ENCODE measurements at places on chromosomes 7 and 10.

- no peak for DNase-seq
Measured at GRCh38 chr7:104005197-104005596, 15.7 kb upstream of the RELN start.

GRCh38 chr10:86506499-86506898 lies 15.1 kb downstream of the WAPL start:
- no peak for DNase-seq

GRCh38 chr7:20440472-20441105 lies 109.9 kb downstream of the ITGB8 start:
- no peak for DNase-seq

DNA sequence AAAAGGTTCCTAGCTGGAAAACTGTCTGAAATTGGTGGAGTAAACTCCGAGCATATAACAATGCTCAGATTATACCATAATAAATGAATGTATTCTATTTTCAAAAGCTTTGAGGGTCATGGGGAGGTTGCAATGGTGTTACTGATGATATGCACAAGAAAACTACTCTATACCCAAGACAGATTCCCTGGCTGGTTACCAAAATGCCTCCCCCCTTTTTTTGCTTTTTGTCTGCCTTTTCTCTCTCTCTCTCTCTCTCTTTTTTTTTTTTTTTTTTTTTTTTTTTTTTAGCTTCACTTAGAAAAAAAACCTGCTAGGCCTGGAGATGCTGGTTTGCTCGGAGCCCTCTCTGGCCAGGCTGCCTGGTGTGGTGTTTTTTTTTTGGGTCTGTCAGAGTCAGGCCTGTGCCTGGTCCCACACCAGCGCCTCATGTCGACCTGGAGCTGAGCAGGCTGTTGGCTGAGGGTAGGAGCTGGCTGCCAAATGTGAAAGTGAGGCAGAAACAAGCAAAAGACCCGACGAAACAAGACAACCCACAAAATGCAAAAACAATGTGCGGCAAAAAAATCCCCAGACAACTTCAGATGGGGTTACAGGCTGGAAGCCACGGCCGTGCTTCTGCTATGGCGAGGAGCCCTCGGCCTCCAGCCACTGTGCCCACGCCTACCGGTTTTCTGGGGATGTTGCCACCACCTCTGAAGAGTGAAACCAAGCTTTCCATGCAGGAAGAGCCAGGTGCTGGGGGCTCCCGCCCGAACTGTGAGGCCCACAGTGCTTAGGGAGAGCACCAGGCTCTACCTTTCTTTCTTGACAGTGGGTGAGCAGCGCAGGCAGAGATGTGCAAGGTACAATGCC lies 59.9 kb upstream of the EFCAB10 start:
- no peak for DNase-seq

DNA sequence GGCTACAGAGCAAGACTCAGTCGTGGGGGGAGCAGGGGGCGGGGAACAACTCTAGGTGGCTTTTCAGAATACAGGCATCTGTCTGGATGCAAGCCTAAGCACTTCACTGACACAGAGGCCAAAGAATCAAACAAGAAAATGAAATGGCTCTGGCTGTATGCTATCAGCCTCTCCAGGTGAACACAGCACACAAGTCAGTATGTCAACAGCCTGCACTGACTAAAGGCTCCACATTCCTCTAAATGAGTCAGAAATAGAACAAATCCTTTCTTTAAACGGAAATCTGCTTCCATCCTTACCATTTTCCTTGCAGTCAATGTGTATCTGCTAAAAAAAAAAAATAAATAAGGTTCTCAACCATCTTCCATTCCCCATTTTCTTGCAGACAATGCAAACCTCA lies 88.3 kb downstream of the ARMH3 start:
- DNase-seq = no peak

GRCh38 chr10:3090914-3091787 lies 23.8 kb downstream of the PFKP start:
- DNase-seq = peak; percentile 47

GRCh38 chr7:33973231-33974015 lies 68.1 kb downstream of the BMPER start:
- no peak for DNase-seq

DNA sequence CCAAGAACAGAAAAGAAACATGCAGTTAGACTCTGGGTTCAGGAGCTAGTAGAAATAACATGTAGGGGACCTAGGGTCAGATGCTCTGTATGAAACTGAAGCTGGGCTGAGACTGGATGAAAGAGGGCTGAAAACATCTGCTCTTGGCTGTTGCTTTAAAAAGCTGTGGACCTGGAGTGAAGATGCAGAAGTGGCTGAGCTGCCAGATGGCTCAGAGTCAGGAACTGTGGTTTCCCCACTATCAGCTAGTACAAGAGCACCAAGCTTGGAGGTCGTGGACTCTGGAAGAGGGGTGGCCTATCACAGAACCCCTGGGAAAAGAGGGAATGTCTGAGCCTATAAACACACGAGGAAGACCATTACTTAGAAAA lies 5.9 kb downstream of the ADK start:
- no peak for DNase-seq

GRCh38 chr10:22420787-22421517 lies 75.7 kb downstream of the SPAG6 start:
- DNase-seq = no peak

DNA sequence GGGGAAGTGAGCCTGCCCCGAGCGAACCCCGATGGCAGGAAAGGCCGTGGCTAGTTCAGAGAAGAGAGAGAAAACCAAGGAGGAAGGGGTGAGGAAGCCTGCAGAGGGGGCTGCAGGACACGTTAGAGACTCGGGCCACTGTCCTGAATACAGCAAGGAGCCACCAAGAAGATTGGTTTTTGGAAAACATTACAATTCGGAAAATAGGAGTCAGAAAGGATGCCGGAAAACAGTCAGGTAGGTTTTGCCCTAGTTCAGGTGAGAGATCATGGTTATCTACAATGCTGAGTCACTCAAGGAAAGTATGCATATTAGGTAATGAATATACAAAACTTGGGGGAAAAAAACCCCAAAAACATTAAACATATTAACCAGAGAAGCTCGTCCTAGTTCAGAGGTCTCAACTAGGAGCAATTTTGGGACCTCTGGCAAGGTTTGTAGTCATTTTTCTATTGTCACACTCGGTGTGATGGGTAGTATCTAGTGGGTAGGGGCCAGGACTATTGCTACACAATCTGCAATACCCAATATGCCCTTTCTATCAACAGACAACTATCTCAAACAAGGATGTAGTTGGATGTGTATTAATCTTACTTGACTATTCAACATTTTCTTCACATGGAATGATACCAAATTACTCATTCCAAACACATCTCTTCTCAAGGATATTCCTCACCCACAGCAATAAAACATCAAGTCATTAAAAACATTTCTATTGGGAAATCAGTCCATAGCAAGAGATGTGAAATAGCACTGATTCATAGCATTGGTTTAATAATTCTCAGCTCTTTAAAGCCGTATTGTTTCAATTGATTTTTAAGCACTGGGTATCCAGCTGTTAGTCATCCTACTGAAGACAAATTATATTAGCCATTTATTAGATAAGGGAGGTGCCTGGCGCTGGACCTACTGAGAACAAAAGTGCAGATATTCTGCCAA lies 74.4 kb upstream of the RSU1 start:
- peak; percentile 64 for DNase-seq

DNA sequence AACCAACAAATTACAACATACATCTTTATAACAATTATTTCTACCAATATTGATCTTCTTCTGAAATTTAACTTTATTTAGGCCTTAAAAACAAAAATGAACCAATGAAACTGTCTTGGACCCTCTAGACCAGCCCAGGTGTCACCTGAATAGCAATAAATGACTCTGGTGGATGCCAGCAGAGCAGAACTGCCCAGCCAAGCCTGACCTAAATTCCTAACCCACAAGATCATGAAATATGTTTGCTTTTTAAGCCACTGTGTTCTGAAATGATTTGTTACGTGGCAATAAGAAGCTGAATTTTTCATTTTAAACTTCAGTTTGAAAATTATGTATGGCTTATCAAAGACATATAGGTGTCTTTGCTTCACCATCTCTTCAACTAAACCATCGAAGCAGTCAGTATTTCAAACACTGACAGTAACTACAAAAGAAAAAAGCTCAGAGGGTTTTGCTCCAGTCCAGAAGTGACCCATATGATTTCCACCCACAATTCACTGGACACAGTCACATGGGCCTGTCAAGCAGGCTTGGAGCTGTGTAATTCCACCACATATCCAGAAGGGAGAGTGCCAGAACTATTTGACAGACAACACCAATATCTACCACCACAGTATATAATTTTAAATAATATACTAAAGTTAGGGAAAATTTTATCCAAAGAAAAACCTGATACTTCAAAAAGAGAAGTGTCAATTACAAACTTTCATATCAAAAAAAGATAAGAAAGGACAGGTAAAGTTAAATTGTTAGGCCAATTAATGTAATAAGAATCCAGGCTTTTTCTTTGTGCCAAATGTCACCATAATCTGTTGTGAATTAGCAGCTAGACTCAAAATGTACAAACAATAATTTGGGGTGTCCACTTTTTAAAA lies 94.5 kb downstream of the KMT2C start:
- DNase-seq = no peak

GRCh38 chr7:121450631-121451198 lies 54.6 kb upstream of the FAM3C start:
- no peak for DNase-seq

DNA sequence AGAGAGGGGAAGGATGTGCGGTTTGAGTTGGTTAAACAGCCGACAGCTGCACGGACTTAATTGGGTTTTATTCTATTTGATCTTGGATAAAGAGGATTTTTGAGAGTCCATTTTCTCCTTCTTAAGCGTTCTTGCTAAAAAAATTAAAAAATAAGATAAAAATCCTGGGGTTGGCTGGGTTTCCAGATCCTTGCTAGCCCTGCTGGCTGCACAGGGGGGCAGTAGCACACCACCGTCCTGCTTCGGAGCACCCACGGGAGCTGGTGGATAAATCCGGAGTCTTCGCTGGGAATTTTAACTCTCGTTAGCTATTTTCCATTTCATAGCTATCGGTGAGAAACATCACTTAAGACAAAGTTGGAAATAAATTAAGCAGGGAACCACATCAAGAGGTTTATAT lies 792.0 kb downstream of the TYW1 start:
- no peak for DNase-seq

GRCh38 chr10:62805231-62806099 lies 945 bp downstream of the ADO start:
- no peak for DNase-seq

DNA sequence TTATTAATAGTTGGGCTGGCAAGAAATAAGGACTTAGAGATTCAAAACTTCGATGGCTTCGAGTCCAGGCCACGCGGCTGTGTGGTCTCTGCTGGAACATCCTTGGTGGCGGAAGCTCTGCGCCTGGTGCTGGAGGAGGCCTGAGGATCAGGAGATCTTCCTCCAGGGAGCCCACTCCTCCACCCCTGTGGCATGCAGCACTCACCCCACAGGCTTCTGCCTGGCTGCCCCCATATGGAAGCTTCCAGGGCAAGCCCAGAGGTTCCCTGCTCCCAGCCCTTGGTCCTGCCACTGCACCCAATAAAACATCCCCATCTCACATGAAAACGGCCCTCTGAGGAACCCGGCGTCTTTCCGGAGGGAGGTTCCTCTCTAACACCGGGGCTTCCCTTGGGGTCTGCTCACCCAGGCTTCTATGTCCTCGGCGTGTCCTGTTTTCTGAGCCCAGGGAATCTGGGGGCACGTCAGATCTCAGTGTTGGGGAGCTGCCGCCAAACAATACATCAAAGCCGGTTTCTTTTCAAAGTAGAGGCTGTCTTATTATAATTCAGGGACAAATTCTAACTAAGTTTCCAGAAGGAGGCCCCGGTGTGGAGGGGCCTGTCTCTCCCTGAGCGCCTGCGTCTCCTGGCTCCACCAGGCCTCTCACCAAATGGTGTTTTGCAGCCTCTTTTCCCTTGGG lies 32.4 kb downstream of the CALML3 start:
- peak; percentile 18 for DNase-seq

DNA sequence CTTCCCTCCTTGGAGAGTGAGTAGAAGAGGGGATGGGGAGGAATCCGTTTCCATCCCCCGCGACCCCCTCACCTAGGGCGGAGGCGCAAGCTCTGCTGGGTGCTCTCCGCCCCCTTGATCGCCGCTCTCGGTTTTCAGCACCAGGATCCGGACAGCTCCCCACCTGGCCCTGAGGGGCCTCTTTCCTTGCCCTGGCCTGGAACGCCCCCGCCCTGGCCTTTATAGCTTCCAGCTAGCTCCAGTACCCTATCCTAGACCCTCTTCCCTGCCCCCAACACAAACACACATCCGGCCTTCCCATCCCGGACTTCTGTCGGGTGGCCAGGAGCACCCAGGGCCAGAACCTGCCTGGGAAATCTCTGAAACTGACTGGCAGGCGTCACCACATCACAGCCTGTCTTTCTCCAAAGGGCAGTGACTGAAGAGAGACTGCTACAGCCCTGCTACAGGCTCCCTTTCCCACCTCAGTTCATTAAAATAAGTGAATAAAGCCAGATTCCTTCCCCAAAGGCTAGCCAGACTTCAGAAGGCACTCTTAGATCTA lies 72.3 kb upstream of the LEP start:
- DNase-seq = peak; percentile 38

DNA sequence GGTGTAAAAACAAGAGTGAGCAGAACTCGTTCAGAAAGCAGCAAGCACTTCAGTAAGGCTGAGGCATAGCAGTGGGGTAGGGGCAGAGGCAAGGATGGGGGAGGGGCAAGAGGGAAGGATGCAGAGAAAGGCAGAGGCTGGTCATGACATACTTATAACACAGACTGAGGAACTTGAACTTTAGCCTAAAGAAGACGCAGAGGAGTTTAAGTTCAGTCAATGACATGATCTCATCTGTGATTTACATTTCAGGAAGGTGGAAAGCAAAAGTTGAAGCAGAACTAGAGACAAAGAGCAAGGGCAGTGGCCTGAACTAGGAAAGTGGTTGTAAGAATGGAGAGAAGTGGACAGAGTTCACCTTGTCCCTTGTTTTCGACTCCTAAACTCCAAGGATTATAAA lies 15.8 kb downstream of the MACC1 start:
- no peak for DNase-seq

DNA sequence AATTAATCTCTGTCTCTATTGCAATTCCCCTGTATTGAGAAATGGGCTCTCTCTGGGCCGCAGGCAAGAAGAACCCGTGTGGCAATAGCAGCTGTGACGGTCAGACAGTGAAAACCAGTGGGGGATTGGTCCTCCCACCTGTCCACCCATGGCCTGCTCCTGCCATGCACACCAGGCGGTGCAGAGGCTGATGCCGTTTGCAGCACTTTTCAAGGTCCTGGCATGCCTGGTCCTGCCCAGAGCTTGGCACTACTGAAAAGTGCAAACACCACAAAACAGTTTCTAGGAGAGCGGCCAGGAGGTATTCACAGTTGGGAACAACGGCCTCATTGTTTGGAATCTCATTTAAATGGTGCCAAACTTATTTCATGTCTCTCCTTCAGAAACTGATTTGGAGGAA lies 41.5 kb downstream of the PSPH start:
- DNase-seq = no peak

GRCh38 chr7:897771-898376 lies 21.5 kb downstream of the GET4 start:
- DNase-seq = no peak

DNA sequence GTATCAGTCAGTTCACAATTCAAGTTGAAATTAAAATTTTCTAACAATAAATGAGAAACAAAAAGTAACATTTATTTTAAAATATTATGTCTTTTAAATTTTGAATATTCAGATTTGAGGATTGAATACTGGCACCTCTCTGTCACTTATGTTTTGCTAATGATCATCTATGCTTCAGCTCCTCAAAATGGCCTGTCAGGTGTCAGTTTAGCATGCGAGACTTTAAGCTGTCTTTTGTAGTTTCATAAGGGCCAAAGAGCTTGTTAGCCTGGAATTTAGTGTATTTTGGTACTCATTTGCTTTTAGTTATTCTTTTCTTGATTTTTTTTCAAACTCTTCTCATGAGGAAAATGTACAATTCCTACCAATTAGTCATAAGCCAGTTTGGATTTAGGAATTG lies 102.0 kb upstream of the RPA3 start:
- DNase-seq = no peak

Measured in activated T-cell treated with anti-CD3 and anti-CD28 coated beads, Interleukin-2, amount 50 U/mL, for 24 hours (primary cell).